Right cardiac atrium (tissue), 5 donors: ENCODE measurements at places on chromosomes 13 and 19. TPM values are rescaled to one million over a fixed set of nuclear protein-coding genes. Genes with fewer than 3 reads are reported as not detected.

The ZNF729 gene
- not detected for total RNA-seq

The TSSK6 gene
- 0.97 TPM for total RNA-seq

The ZNF470 gene
- 4.8 TPM for total RNA-seq

The ZNF880 gene
- total RNA-seq, result 24.1 TPM

The LRFN3 gene
- total RNA-seq, result 9.5 TPM

The ZNF101 gene
- 5.9 TPM for total RNA-seq

The CGB5 gene
- total RNA-seq, result not detected

The SPACA4 gene
- total RNA-seq, result not detected

The GNA15 gene
- total RNA-seq, result 2.5 TPM

The NBEA gene
- total RNA-seq, result 16.4 TPM

The CGB8 gene
- not detected for total RNA-seq

The KCTD12 gene
- 41.6 TPM for total RNA-seq

The KLK10 gene
- total RNA-seq, result 0.50 TPM

The SBSN gene
- total RNA-seq, result not detected

The RCBTB1 gene
- total RNA-seq, result 19.0 TPM

The NAPSA gene
- not detected for total RNA-seq

The SIGLECL1 gene
- total RNA-seq, result not detected

The MUC16 gene
- 0.24 TPM for total RNA-seq

The RXFP2 gene
- total RNA-seq, result not detected

The IGFL1 gene
- not detected for total RNA-seq
